ENCODE measurements at places on chromosomes 6 and 20.

- DNase-seq = no peak
These were observed 102.2 kb downstream of the DCDC2 start for GRCh38 chr6:24255676-24256075.

GRCh38 chr6:16570946-16571345 is 190.3 kb downstream of the ATXN1 start:
- DNase-seq = no peak

DNA sequence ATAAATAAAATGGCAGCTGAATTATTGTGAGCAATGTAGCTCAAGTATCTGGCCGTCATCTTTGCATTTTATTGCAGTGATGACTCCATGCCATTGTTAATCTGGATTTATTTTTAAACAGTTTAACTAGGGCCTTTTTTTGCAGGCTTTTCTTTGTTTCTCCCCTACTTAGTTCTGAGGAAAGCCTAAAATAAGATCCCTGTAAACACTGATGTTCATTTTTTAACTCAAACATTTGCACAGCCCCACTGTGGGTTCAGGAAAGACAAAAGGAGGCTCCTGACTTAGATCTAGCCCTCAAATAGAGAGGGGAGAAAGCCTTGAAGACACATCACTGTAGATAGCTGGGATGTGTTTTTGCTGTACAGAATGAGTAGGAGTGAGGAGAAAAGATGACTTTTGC is 69.2 kb downstream of the PLEKHG1 start:
- DNase-seq = no peak

- no peak for DNase-seq
These were observed 372.5 kb downstream of the ZFAND3 start for GRCh38 chr6:38192011-38192410.

DNA sequence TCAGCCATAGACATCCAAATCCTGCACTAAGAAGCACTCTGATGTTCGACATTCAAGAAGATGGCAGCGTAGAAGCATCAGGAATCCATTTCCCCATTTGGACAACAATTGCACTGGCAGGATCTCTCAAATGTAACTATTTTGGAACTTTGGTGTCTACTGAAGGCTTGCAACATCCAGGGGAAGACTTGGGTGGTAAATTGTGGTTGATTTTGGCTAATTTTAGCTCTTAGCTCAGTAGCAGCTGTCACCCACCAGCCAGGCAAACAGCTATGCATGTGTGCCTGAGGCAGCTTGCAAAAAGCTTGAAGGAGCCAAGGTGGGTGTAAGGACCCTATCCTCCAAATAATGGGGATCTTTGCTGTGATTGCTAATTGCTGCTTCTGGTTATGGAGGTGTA is 35.1 kb upstream of the PPP1R3G start:
- DNase-seq = no peak

GRCh38 chr6:75381877-75382633 is 97.5 kb upstream of the TMEM30A start:
- DNase-seq = no peak

- DNase-seq = no peak
These were observed 541.7 kb upstream of the FLRT3 start for GRCh38 chr20:14879020-14879697.

GRCh38 chr6:106766201-106766600 is 136.8 kb downstream of the QRSL1 start:
- DNase-seq = no peak

DNA sequence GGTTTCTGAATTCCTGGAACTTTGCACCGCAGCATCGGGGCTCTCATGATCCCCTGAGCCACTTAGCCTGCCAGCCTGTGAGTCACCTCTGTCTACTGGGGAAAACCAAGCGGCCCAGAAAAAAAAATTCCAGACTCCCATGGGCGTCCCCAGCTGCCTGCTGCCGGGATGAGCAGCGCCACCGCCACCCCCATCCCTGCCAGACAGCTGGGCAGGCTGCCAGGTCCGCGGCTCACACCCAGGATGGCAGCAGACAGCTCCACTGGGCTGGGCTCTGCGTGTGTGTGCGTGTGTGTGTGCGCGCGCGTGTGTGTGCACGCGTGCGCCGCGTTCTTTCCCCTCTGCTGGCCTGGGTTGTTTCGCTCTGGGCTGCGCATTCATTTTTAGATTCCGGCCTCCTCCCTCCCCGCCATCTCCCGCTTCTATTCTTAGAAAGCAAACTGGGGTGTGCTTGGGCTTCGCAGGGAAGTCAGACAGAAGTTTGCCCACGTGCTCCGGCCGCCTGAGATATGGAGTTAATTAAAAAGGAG is 38.9 kb upstream of the PMEPA1 start:
- DNase-seq = peak; percentile 34

DNA sequence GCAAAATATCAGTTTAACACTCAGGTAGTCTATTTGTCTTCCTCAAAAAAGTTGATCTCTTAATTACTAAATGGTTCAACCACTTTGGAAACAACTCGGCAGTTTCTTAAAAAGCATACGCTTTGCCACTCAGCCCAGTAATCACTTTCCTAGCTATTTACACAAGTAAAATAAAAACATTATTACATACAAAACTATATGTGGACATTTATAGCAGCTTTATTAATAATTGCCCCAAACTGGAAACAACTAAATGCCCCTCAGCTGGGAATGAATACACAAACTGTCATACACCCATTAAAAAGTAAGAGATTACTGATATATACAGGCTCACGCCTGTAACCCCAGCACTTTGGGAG is 7.4 kb downstream of the EEF1A1 start:
- DNase-seq = no peak

GRCh38 chr20:19756761-19757486 is 1.1 kb upstream of the RIN2 start:
- DNase-seq = no peak

DNA sequence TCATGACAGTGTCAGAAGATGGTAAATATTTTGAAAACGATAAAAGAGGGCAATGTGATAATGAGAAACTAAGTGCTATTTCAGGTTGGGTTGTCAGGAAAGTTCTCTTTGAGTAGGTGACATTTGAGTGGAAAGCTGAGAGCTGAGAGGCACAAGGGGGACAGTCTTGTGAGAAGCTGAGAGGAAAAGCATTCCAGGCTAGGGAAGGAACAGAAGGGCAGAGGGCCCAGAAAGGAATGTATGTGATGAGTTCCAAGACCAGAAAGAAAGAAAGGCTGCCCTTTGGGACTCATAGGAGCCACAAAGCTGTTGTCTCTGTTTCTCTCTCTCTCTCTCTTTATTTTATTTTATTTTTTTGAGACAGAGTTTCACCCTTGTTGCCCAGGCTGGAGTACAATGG is 7.6 kb upstream of the RNF182 start:
- no peak for DNase-seq
